ENCODE measurements at places on chromosomes 7 and 10. TPM values are rescaled to one million over a fixed set of nuclear protein-coding genes. Genes with fewer than 3 reads are reported as not detected.

The ZNF365 gene
- not detected for total RNA-seq

GRCh38 chr10:83212632-83213334 lies 926.5 kb upstream of the GHITM start:
- no peak for DNase-seq

DNA sequence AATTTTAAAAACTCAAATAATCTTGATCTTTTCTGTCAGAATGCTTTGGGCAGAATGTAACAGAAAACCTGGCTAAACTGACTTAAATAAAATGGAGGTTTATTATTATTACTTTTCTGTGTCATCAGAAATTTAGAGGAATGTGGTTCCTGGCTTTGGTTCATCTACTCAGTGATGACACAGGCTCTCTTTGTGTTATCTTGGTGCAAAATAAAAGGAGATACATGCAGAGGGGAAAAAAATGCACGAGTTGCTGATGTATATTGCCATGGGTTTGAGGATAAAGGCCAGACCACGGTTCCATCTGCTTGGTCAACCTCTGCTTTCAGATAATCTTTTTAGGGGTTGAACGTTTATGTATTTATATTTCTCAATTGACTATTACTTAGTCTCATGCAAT lies 181.4 kb downstream of the SUGCT start:
- DNase-seq, result no peak

The ABCB4 gene
- total RNA-seq, result 0.67 TPM

- DNase-seq, result no peak
These were observed 186.5 kb upstream of the GPR26 start for GRCh38 chr10:123479640-123480039.

The CPN1 gene
- total RNA-seq, result not detected

- no peak for DNase-seq
These were observed 5.7 kb downstream of the FAM53B start for GRCh38 chr10:124738441-124738840.

DNA sequence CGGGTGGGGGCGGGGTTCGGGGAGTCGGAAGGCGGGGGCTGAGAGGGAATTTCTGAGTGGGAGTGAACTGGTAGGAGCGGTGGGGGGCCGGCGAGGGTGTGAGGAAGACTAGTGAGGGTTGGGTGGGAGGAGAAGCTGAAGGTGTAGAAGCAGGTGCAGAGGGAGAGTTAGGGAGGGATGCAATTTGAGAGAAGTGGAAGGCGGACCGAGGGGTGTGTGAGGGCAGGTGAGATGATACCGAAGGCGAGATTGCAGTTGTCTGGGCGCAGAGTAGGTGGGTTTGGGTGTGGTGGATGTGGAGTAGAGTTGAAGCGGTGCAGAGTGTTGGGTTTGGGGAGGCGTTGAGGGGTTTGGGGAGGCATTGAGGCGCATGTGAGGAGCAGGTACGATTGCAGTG lies 643 bp downstream of the KAT6B start:
- DNase-seq, result no peak

DNA sequence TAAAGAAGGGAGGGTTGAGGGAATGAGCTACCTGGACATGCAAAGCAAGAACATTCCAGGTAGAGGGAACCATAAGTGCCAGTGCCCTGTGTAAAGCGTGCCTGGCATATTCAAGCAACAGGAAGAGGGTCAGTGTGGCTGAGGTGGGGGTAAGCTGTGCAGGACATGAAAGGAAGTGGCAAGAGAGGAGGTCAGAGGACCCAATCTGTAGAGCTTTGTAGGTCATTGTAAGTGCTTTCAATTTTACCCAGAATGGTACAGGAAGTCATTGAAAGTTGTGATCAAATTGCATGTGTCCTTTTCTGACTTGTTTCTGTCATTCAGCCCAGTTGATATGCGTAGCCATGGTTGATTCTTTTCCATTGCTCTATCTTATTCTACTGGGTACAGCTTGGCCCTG lies 156.6 kb downstream of the NOC3L start:
- no peak for DNase-seq

- DNase-seq, result no peak
These were observed 24.4 kb downstream of the GNG11 start for GRCh38 chr7:93945756-93946535.

The PRR15 gene
- total RNA-seq, result not detected

DNA sequence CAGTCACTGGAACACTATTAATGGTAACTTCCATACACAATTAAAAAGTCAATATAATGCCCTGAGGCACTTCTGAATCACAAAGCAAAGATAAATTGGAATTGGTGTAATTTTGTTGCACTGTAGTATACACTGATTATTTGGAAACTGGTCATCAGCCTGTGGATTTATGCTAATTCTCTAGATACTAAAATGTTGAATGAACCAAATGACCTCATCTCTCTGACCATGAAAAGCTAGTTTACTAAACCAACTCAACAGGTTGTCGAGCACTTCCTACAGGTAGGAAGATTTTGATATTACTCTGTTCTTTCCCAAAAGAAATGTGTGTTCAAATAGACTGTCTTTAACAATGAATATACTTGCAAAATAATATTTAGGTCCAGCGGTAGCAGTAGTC lies 5.3 kb downstream of the NRP1 start:
- no peak for DNase-seq

The ASB4 gene
- total RNA-seq, result not detected

DNA sequence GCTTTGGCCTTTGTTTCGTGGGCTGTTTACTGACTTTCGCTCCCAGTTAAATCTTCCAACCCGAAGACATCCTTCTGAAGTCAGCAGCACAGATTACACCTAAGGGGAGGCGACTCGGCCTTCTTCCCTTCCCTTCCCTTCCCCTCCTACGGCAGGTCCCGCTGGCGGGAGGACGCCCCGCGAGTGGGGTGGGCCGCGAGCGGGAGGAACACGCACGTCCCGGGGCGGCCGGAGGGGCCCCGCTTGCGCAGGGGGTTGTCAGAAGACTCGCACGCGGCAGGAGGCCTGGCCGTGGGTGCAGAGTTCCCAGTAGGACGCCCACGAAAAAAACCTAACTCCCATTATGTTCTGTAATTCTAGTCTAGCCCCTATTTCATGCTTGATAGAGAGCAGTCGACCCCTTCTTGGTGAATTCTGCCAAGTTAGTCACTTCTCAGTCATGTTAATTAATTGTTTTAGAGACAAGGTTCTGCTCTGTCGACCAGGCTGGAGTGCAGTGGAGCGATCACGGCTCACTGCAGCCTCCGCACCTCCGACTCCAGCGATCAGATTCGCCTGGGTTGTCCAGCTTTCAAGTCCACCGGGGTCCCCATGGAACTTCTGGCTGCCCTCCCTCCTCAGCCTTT lies 19.2 kb upstream of the ZNF32 start:
- no peak for DNase-seq

- DNase-seq, result no peak
These were observed 141.8 kb downstream of the DIP2C start for GRCh38 chr10:547591-548081.

The GJD4 gene
- total RNA-seq, result not detected
